Psoas muscle (tissue), 8 donors: ENCODE measurements at places on chromosomes 7 and 10.

- no peak for DNase-seq
Measured at GRCh38 chr10:22686347-22686746, 28.0 kb downstream of the PIP4K2A start.

GRCh38 chr10:8331387-8331786 lies 276.9 kb downstream of the GATA3 start:
- no peak for DNase-seq

DNA sequence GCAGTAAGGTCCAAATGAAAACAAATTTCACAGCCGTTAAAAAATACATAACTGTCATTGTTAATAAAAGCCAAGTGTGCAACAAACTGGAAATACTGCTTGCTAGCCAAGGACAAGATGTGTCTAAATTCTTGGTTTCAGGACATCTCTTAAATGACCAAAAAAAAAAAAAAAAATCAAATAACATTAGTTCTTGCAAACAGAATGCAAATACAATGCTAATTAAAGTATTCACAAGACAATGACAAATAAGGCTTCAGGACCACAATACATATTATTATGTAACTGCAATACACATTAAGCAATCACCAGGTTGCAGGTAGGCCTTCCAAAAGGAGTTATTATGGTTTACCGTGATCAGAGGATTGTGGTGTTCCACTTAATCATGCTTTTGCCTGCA lies 3.6 kb downstream of the ARHGAP21 start:
- DNase-seq, result no peak

GRCh38 chr10:45199205-45199740 lies 116.1 kb downstream of the OR13A1 start:
- DNase-seq, result peak; percentile 40

DNA sequence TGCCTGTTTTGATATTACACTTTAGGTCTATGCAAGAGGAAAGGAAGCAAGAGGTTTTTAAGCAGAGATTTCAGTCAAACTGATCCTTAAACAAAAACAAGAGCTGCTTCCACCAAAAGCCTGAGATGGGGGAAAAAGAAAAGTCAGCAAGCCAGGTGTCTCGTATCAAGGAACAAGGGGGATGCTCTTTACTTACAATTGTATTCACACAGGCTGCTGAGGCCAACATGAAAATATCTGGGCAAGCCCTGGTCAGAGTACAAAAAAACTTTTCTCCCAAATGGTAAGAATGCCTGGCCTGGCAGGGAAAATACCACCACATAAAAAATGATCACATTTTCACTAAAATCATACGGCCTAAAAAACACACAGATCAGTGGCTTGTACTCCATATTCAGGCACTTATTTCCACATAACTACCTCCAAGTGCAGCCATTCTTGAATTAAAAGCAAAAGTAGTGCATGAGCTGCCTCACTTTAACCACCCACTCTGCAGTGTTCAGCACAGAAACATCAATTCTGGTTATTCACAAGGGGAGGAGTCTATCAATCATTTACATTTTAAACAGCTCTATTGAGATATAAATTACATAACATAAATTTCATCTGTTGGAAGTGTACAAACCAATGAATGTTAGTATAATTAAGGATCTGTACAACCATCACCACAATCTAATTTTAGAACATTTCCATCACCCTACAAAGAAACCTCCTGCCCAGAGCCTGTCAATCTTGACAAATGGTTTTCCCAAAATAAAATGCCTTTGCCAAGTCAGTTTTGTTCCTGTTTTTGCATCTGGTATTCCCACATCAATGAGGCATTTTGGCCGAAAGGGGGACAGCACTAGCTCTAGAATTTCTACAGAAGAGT lies 70.2 kb downstream of the GRB10 start:
- DNase-seq, result no peak

- no peak for DNase-seq
Measured at GRCh38 chr7:7795203-7795602, 76.8 kb upstream of the RPA3 start.

- DNase-seq, result no peak
Measured at GRCh38 chr10:7107285-7107684, 303.5 kb downstream of the SFMBT2 start.

DNA sequence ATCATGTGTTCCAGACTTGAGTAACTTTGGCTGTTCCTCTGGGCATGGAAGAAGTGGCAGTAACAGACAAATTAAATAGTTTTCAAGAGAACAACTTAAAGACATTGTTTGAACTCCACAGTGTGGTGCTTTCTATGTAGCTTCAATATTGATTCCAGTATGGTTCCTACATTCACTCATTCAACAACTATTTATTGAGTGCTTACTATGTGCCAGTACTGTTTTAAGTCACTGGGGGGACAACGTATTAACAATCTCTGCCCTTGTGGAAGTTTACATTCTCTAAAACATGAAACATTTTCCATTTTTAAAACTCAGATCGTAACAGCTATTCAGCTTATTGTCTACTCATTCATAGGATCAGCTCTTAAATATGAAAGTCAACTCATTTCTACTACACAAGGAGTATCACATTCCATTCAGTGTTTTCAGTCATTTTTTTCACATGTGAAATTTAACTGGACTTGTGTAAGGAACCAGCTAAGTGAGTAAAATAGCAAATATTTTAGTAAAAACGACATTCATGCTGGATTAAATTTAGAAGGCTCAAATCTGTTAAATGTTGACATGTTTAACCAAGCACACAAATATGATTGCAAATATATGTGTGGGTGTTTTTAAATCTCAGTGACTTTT lies 13.6 kb upstream of the CUBN start:
- no peak for DNase-seq

DNA sequence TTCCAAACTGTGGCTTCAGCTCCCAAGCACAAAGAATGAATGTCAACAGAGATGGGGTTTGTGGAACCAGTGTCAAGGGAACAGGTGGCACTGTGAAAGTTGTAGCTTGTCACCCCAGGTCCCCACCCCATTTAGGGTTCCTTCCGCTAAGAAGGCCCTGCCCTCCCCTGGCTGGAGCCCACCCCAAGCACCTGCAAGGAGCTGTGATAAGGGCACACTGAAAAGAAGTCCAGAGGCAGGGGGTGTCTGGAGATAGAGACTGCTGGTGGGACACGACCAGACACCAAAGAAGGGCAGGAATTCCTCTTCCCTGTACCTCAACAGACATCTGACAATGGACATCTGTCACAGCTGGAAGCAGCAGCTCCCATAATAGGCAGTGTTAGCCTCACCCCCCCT lies 4.5 kb downstream of the GRID1 start:
- peak; percentile 2 for DNase-seq
